ENCODE measurements at places on chromosomes 13 and 19.

- no peak for DNase-seq
These were observed 575.8 kb downstream of the DACH1 start for GRCh38 chr13:71290963-71291841.

- no peak for DNase-seq
These were observed 3.6 kb downstream of the DMAC2 start for GRCh38 chr19:41435936-41436673.

DNA sequence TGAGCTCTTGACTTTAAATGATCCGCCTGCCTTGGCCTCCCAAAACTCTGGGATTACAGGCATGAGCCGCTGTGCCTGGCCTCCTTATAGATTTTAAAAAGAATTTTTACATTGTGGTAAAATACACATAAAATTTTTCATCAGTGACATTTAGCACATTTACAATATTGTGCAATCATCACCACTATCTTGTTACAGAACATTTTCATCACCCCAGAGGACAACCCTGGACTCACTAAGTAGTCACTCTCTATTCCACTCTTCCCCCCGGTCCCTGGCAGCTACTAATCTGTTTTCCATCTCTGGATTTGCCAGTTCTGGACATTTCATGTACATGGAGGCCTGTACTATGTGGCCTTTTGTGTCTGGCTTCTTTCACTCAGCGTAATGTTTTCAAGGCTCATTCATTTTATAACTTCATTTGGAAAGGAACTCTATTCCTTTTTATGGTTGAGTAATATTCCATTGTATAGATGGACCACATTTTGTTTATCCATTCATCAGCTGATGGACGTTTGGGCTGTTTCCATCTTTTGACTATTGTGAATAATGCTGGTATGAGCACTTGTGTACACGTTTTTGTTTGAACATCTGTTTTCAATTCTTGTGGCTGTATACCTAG, 19.9 kb downstream of the MEGF8 start:
- DNase-seq = no peak

GRCh38 chr13:42970824-42971690, 21.0 kb downstream of the EPSTI1 start:
- peak; percentile 36 for DNase-seq
